ENCODE measurements at places on chromosomes 5 and 9.

DNA sequence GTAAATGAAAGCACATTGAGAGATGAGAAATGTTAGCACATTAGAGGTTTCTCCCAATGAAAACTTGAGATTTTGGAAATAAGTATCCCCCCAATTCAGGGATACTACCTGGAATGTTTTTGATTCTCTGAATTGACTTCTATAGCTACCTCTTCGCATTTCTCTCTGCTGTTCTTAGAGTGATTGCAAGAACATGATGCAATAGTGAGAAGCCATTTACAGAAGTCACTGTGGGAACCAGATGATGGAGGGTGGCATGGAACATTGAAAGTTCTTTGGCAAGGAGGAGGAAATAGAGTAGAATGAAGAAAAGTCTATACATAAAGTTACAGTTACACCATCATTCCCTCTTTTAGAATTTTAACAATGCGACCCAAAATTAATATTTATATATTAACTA is 9.2 kb downstream of the NPR3 start:
- DNase-seq: no peak

DNA sequence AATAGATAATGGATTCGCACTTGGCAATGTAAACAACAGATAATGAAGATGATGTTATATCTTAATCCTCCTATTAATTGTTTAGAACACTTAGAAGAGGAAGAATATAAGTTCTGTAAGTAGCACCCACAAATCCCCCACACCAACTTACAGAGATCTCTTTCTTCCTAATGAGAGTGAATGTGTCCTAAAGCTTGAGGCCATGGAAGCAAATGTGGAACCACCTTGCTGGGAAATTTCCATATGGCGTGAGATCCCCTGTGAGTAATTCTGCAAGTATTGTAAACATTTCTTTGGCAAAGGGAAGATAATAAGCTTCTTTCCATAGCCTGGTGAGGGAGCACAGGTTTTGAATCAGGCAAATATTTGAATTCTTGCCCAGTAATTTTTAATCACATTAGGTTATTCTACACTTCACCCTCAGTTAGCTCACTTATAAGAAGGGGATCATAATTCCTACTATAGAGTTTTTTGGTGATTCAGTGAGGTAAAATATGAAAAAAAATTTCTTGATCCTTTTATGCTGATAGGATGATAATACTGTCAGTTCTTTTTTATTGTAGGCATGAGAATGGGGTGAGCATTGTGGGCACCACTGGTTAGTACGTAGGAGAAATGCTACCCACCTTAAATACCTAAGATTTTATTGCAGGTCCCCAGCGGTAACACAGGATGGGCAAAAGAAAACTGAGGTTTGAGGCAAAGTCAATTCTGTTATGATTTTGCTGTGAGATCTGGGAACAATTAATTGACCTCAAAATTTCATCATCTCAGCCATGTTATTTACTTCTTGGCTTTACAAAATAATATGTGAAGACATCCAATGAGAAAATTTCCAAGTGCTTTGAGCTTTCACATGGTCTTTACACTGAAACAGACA is 574.8 kb downstream of the PSAT1 start:
- DNase-seq: no peak

DNA sequence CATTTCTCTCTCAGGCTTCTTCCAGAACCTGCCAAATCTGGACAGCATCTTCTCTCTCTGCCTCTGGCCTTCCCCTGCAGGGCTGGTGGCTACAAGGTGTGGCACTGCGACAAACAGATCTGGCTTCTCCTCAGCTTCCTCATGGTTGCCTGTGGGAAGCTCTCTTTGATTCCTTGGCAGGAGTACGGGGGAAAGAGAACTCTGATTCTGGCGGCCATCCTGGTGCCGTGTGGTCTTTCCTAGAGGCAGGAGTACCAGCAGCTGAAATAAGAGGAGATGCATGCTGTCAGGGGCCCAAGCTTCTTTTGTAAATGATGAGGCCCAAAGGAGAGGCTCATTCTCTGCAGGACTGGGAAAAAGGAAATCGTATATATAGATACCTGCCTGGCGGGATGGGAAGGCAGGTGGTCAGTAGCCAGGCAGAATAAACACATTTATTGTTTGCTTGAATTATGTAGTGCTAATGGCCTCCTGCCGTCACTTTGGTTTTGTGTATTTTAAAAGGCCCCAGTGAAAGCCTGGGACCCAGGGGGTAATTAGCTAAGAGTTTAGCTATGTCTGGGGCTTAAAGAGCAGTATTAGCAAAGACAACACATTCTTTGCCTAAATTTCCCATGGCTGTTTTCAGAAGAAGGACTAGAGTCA is at the start of gene CER1:
Gene CER1, minus strand, starts transcription at position 343 of the 645 bp plus-strand sequence. Its CDS starts 61 bp downstream, at position 282.
- no peak for DNase-seq

DNA sequence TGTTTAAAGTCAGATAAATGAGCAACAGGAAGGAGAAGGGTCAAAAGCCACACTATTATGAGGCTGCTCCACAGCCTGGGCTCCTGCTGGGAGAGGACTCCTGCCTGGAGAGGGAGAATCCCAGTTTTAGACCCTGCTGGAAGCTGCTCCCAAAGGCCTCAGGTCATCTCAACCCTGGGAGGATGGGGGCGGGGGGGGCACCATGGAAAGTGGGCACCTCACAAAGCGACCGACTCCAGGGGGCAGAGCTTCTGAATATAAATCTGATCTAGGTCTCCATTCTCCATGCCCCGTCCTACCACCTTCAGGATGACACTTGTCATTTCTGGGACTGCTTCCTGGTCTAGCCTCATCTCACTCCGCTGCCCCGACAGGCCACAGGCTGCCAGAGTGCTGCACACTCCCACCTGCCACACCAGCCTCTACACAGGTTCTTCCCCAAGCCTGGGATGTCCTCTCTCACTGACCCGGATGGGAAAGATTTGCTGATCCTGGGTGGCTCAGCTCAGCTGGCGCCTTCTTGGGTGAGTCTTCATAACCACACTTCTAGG is 183.4 kb downstream of the GAPVD1 start:
- no peak for DNase-seq

- DNase-seq: no peak
Observed at GRCh38 chr5:15014809-15015208, 143.2 kb upstream of the ANKH start.

- no peak for DNase-seq
Observed at GRCh38 chr9:16309469-16310271, 560.8 kb downstream of the BNC2 start.

- DNase-seq: no peak
Observed at GRCh38 chr5:15959370-15960164, 220.0 kb downstream of the MARCHF11 start.

DNA sequence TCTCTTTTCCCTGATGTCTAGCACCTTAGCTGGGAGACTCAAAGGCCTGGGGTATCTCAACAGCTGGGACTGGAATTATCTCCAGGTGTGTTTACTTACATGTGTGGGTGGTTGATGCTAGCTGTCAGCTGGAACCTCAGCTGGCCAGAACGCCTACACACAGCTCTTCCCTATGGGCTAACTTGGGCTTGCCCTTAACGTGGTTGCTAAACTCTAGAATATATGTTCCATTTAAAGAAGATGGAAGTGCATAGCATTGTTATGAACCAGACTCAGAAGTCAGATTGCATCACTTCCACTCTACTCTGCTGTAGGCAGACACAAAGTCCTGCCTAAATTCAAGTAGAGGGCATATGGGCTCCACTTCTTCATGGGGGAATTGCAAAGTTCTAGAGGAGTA is 29.3 kb downstream of the SGCD start:
- no peak for DNase-seq
